Karpas-422 (cell line): ENCODE measurements at places on chromosomes 1 and 21. TPM values are rescaled to one million over a fixed set of nuclear protein-coding genes. Genes with fewer than 3 reads are reported as not detected.

DNA sequence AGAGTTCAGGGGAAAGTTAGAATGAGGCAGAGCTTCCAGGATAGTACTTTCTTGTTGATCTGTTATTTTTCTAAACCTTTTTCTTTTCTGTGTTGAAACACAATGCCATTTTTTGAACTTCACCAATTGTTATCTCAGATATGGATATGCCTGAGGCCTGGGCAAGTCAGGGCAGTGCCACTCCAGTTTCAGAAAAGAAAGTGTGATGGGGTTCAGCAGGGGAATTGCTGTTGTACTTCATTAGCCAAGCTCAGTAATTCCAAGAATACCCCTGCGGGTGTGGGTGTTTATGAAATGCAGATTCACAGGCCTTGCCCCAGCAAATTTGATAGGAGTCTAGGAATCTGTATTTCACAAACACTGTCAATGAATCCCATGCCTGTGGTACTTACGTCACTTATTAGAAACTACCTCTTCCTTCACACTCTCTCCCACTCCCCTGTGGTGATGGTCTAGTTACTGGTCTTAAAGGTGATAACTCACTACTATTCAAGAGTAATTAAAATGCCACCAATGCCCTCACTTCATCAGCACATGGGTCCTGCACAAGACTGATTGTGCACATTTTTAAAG lies 142.3 kb downstream of the PBX1 start:
- H3K4me3 ChIP-seq, result no peak overlapping the region
- DNase-seq, result no peak
- no peaks in the 10 kb centered on the region for H3K27me3 ChIP-seq
- no peak overlapping the region for H3K27ac ChIP-seq

DNA sequence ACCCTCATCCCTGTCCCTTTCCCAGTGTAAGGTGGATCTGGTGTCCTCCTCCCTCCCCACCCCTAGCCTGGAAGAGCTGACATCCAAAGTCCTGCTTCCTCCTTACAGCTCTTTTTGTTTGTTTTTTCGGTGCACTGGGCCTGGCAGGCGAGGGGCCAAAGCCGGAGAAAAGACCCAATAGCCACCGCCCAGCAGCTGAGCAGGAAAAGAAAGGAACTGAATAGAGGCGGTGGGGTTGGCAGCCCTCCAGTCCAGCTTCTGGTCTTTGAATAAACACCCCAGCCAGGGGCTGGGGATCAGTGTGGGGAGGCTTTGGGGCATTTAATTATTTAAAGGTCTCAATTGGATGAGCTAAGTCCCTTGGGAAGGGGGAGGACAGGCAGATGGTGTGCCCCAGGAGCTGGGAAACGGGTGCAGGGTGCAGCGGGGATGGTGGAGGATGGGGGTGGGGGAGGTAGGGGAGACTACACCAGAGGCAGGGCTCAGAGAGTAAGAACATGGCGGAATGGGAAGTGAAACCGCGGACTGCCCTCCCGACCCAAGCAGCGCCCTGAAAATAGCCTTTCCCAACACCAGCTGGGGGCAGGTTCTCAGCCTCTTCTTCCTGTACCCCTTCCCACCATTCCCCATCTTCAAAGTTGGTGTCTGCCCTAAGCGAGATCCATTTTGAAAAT lies 20.2 kb downstream of the BTG2 start:
- H3K4me1 ChIP-seq, result peaks cover 83% of the 10 kb centered on the region
- no peaks in the 10 kb centered on the region for H3K27me3 ChIP-seq
- H3K36me3 ChIP-seq, result no peaks in the 10 kb centered on the region
- H3K4me3 ChIP-seq, result peak overlapping the region; percentile 72
- H3K27ac ChIP-seq, result peak overlapping the region; percentile 100

HRNR gene
- total RNA-seq, result not detected in 2 replicates

DNA sequence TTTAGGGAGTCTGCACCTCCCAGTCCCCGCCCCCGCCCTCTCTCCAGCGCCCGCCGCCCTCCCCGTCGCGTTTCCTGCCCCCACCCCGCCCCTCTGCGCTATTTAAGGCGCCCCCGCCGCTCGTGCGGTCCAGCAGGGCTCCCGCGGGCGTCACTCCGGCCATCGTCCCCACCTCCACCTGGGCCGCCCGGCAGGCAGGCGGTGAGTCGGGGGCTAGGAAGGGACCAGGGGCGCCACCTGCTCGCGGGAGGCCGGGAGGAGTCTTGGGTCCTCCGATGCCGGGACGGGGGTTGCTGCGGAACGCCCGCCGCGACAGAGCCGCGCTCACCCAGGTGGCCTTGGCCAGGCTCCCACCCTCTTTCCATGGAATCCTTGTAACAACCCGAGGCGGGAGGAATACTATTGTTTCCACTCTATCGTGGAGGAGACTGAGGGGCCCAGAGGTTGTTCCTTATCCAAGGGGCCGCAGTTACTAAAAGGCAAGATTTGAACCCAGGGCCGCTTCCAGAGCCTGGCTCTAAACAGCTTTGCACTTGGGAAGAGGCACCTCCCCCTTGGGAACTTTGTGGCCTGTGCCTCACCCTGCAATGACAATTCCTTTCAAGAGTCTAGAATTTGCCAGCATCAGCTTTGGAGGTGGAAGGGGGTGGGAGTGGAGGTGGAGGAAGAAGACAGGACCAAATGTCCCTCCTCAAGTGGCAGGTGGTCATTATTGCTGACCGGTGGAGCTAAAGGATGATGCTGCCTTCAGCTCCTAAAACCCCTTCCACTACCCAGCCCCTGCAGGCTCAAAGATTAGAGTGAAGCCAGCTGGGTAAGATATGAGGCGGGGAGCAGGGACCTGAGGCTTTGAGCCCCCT lies at the start of gene GJA4:
Gene GJA4, plus strand, starts transcription at position 132 of the 860 bp plus-strand sequence. CDS start 1,215 bp downstream, outside the sequence.
- H3K4me3 ChIP-seq, result no peak within 1 kb of the TSS
- peaks cover 27% of the 10 kb centered on the region for H3K4me1 ChIP-seq
- H3K27ac ChIP-seq, result no peak within 1 kb of the TSS
- no peaks in the 10 kb centered on the region for H3K36me3 ChIP-seq

FCRL2 gene
- total RNA-seq, result 136 and 168 TPM in 2 replicates

DNA sequence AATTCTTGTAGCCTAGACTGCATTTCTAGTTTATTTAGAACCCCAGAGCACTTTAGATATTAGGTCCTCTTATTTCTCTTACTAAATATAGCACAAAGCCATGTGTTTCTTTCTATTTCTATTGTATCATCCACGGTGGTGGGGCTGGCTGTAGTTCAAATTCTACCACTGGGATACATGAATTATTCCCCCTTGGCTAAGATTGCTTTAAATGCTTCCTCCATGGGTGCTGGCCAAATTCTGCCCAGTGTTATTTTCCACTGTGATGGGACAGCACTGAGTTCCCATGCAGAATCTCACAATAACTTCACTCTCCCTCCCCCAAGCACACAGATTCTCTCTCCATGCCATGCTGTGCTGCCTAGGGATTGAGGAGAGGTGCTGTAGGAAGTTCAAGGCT lies 41.5 kb upstream of the GBP6 start:
- no peaks in the 10 kb centered on the region for H3K4me1 ChIP-seq
- no peak overlapping the region for H3K27ac ChIP-seq
- no peak overlapping the region for H3K4me3 ChIP-seq
- H3K36me3 ChIP-seq, result no peaks in the 10 kb centered on the region

GRCh38 chr1:228975238-228975907 lies 240.1 kb downstream of the RHOU start:
- no peak overlapping the region for H3K27ac ChIP-seq
- H3K27me3 ChIP-seq, result no peaks in the 10 kb centered on the region
- no peaks in the 10 kb centered on the region for H3K36me3 ChIP-seq
- no peak overlapping the region for H3K4me3 ChIP-seq
- no peak for DNase-seq

DNA sequence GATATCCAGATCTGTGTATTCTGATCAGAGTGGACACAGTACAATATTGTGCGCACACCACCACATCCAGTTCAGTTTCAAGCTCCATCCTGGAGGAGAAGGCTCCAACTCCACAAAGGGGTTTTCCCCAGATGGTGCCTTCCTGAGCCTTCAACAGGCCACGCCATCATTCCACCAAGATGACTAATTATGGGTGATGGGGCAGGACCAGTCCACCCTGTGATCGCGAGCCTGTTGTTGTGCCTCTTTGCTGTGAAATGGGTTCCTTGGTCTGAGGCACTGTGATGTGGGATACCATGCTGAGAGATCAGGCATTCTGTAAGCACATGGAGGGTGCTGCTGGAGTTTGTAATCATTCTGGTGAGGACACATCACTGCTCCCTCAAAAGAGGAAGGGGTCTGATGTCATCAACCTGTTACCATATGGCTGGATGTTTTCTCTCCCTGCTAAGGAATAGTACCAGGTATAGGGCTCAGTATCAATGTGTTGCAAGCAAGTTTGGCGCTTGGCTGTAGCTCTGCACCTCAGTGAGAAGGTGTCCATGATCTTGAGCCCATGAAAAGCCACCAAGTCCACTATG lies 6.7 kb upstream of the SH2D2A start:
- no peak overlapping the region for H3K27ac ChIP-seq
- no peak for DNase-seq
- H3K27me3 ChIP-seq, result no peaks in the 10 kb centered on the region
- H3K4me1 ChIP-seq, result no peaks in the 10 kb centered on the region

DNA sequence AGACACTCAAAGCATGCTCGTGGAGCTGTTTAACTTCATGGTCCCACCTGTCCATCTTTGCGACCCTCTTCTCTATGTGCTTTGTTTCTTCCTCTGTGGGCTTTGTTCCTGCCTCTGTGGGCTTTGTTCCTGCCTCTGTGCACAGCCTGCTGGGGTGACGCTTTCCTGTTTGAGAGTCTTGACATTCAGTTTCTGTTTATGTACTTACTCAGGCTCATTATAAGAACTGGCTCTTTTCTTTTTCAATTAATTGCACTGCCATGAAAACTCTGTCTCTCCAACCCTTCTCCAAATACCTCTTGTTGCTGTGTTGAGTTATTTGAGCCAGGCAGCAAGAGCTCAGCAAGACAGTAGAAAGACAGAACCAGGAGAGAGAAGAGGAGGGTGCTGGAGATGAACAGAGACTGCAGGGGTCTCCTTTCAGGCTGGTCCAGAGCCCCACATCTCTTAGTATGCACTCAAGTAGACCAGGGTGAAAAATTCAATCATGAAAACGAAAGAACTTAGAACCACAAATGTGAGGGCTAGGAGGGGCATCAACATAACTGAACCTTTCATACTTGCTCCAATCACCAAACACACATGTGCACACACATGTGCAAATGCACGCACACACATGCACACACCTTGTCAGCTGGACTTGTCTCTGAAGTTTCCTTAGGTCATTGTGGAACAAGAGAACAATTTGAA lies 88.3 kb upstream of the SGIP1 start:
- no peaks in the 10 kb centered on the region for H3K36me3 ChIP-seq
- H3K4me3 ChIP-seq, result no peak overlapping the region
- H3K4me1 ChIP-seq, result peaks cover 33% of the 10 kb centered on the region
- H3K27me3 ChIP-seq, result no peaks in the 10 kb centered on the region

DNA sequence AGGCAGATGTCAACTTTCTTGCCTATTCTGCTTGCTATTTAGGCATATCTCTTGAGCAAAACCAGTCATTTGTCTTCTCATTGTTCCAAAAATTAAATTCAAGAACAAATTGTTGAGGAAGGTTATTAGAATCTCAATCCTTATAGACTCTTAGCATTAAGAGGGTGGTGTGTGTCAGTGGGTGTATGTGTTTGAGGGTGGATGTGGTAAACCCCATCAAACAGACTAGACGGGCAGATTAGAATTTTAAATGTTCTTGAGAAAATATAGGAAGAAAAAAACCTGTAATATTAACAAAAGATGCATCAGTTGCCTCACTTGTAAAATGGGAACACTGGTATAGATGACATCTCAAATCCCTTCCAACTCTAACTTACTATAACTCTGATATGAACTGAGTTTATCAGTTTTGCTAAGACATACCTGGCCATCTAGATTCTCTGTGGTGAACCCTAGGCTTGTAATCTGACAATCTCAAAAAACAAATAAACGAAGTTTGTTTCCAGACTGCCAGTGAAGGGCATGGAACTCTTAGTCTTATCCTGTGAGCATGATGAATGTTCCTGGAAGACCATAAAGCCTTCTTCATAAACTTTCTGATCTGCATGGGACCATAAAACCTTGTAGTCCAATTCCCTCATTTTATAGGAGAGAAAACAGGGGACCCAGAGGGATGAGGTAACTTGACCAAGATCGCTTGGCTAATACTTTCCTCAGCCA lies 176.3 kb upstream of the SGIP1 start:
- H3K27me3 ChIP-seq, result no peaks in the 10 kb centered on the region
- H3K4me3 ChIP-seq, result no peak overlapping the region
- no peaks in the 10 kb centered on the region; the same call in 1 of the 2 replicates for H3K36me3 ChIP-seq

SIK1 gene
- total RNA-seq, result 2.7 and 4.3 TPM in 2 replicates

DNA sequence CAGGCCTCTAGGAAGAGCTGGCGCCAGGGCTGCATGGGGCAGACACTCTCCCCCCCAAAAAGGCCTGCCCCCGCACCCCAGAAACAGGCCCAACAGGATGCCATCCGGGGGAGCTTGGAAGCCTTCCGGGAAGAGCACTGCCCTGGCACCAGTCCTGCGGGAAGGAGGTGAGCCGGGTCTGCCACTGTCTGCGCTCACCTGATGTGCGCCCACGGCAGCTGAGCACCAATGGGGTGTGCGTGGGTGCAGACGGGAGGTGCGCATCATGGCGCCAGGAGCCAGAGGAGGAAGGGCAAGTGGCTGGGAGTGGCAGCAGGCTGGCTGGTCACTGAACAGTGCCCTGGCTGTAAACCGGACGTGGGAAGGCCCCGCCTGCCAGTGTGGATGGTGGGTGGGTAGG lies 73.6 kb downstream of the CASZ1 start:
- no peaks in the 10 kb centered on the region for H3K4me1 ChIP-seq
- no peaks in the 10 kb centered on the region for H3K36me3 ChIP-seq
- H3K27ac ChIP-seq, result no peak overlapping the region
- no peaks in the 10 kb centered on the region for H3K27me3 ChIP-seq

LACTBL1 gene
- not detected in 2 replicates for total RNA-seq

GRCh38 chr1:84719543-84720217 lies 29.4 kb upstream of the SSX2IP start:
- H3K27me3 ChIP-seq, result no peaks in the 10 kb centered on the region
- no peak overlapping the region for H3K27ac ChIP-seq
- no peak for DNase-seq
- H3K4me3 ChIP-seq, result no peak overlapping the region
- H3K4me1 ChIP-seq, result no peaks in the 10 kb centered on the region

DNA sequence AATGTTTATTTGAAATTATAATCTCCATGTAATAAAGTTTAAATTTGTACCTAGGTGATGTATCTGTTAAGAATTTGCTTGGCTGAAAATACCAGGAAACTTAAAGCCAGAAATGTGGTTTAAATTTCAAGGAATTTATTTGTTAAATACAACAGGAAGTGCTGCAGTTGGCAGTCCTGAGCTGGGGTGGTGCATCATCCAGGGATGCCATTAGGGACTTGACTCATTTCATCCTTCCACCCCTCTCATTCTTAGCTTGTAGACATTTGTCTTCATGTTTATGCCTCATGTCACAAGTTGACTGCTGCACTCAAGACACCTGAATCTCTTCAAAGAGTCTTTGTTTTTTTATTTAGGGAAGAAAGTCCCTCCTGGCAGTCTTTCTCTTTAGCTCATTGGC lies 175.9 kb downstream of the LHX8 start:
- H3K4me3 ChIP-seq, result no peak overlapping the region
- no peaks in the 10 kb centered on the region for H3K4me1 ChIP-seq
- no peaks in the 10 kb centered on the region for H3K27me3 ChIP-seq
- no peak for DNase-seq
- H3K36me3 ChIP-seq, result no peaks in the 10 kb centered on the region

SERTAD4 gene
- total RNA-seq, result not detected in 2 replicates
